ENCODE measurements at places on chromosomes 5 and 9. TPM values are rescaled to one million over a fixed set of nuclear protein-coding genes. Genes with fewer than 3 reads are reported as not detected.

- no peak for DNase-seq
- no peaks in the 10 kb centered on the region for H3K27me3 ChIP-seq
- no peaks in the 10 kb centered on the region for H3K36me3 ChIP-seq
- H3K4me3 ChIP-seq: no peak overlapping the region
- no peak overlapping the region for H3K27ac ChIP-seq
These were observed 190.8 kb upstream of the HAPLN1 start for GRCh38 chr5:83911367-83911919.

FBP2 gene
- not detected for total RNA-seq

GLDC gene
- not detected for total RNA-seq

DNA sequence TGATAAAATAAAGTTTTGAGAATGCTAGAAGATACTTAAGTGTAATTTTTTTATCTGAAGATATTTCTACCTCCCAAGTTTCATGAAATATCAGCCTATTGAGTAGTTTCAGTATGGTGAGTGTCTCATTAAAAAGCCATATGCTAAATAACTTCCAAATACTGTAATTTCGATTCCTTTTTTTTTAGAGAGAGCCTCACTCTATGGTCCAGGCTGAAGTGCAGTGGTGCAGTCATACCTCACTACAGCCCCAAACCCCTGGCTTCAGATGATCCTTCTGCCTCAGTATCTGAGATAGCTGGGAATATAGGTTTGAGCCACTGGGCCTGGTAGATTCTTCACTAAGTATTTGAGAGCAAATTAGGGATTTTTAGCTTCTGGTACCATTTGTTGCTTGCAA, 24.5 kb downstream of the CDC42SE2 start:
- H3K27ac ChIP-seq: peak overlapping the region; percentile 20
- no peak overlapping the region for H3K4me3 ChIP-seq
- peaks cover 23% of the 10 kb centered on the region for H3K36me3 ChIP-seq
- peaks cover 33% of the 10 kb centered on the region for H3K4me1 ChIP-seq
- DNase-seq: no peak

DNA sequence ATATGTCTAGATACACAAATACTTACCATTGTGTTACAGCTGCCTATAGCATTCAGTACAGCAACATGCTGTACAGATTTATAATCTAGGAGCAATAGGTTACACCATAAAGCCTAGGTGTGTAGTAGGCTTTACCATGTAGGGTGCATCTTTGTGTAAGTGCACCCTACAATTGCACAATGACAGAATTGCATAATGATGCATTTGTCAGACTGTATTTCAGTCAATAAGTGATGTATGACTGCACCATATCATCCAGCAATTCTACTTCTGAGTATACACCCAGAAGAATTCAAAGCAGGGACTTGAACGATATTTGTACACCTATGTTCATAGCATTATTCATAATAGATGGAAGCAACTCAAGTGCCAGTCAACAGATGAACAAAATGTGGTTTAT, 100.4 kb upstream of the SLC44A1 start:
- no peaks in the 10 kb centered on the region for H3K36me3 ChIP-seq
- no peak overlapping the region for H3K27ac ChIP-seq
- H3K4me1 ChIP-seq: no peaks in the 10 kb centered on the region
- DNase-seq: no peak
- no peak overlapping the region for H3K4me3 ChIP-seq
- H3K27me3 ChIP-seq: no peaks in the 10 kb centered on the region

GRCh38 chr9:127397646-127398274, 791 bp downstream of the SLC2A8 start:
- H3K27ac ChIP-seq: peak overlapping the region; percentile 49
- peak; percentile 70 for DNase-seq
- H3K27me3 ChIP-seq: no peaks in the 10 kb centered on the region
- H3K4me1 ChIP-seq: peaks cover 28% of the 10 kb centered on the region

GRCh38 chr9:136619742-136620440, 42.8 kb upstream of the EGFL7 start:
- no peak overlapping the region for H3K4me3 ChIP-seq
- no peaks in the 10 kb centered on the region for H3K36me3 ChIP-seq
- DNase-seq: no peak

- no peak for DNase-seq
- no peaks in the 10 kb centered on the region for H3K4me1 ChIP-seq
- no peak overlapping the region for H3K4me3 ChIP-seq
- H3K36me3 ChIP-seq: no peaks in the 10 kb centered on the region
- no peak overlapping the region for H3K27ac ChIP-seq
- H3K27me3 ChIP-seq: no peaks in the 10 kb centered on the region
These were observed 39.0 kb downstream of the IQGAP2 start for GRCh38 chr5:76441890-76442673.

- DNase-seq: no peak
- H3K27me3 ChIP-seq: no peaks in the 10 kb centered on the region
- no peak overlapping the region for H3K27ac ChIP-seq
- H3K4me1 ChIP-seq: no peaks in the 10 kb centered on the region
- no peak overlapping the region for H3K4me3 ChIP-seq
These were observed 22.2 kb upstream of the RNU6ATAC start for GRCh38 chr9:134186471-134187109.

PCDHA11 gene
- total RNA-seq: not detected

SLCO6A1 gene
- not detected for total RNA-seq

PLPP7 gene
- total RNA-seq: not detected

BTNL8 gene
- total RNA-seq: not detected

- H3K27me3 ChIP-seq: no peaks in the 10 kb centered on the region
- no peak overlapping the region for H3K4me3 ChIP-seq
- no peaks in the 10 kb centered on the region for H3K4me1 ChIP-seq
- H3K27ac ChIP-seq: no peak overlapping the region
- no peaks in the 10 kb centered on the region for H3K36me3 ChIP-seq
These were observed 114.5 kb downstream of the TSSK1B start for GRCh38 chr5:113320273-113320780.

SPINK7 gene
- total RNA-seq: not detected

DNA sequence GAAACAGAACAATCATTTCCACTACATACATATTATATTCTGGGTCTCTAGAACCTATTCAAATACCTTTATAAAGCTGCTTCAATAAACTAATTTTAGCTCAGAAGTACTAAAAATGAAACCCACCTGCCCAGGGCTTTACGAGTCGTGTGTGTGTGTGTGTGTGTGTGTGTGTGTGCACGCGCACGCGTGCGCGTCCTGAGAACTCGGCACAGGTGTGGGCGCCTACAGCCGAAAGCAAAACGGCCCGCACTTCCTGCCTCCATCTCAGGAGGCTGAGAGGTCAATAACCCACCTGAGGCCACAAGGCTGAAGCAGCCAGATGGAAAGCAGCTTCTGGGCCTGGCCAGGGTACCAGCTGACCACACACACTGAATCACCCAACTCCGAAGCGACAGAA, 3.0 kb downstream of the CLPTM1L start:
- no peaks in the 10 kb centered on the region for H3K27me3 ChIP-seq
- peaks cover 25% of the 10 kb centered on the region for H3K36me3 ChIP-seq
- no peak for DNase-seq
- H3K4me3 ChIP-seq: no peak overlapping the region
- no peak overlapping the region for H3K27ac ChIP-seq
- peaks cover 39% of the 10 kb centered on the region for H3K4me1 ChIP-seq

- no peaks in the 10 kb centered on the region for H3K4me1 ChIP-seq
- H3K36me3 ChIP-seq: peaks cover 87% of the 10 kb centered on the region
- H3K27me3 ChIP-seq: no peaks in the 10 kb centered on the region
These were observed 112.6 kb downstream of the EHMT1 start for GRCh38 chr9:137731216-137731946.

PCDHGA9 gene
- total RNA-seq: 13.0 TPM

LEAP2 gene
- 6.6 TPM for total RNA-seq

DNA sequence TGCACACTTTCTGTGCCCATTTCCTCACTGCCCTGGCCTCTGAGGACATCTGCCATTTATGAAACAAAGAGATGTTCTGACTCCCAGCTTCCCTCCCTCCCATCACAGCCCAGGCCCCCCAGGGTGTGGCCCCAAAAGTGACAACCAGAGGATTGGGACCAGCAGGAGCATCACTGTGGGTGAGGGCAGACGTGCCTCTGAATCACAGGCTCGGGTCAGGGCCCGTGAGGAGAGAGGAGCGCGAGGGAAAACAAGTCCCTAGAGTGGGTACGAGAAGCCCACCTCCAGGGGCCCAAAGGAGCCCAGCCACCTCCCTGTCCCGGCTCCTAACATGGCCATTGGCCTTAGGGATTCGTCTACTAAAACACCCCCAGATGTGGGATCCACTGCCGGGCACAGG, 138.0 kb upstream of the FSTL4 start:
- H3K27ac ChIP-seq: no peak overlapping the region
- DNase-seq: no peak
- no peak overlapping the region for H3K4me3 ChIP-seq

GRCh38 chr9:96620181-96620514, 505 bp upstream of the CDC14B start:
- H3K4me3 ChIP-seq: no peak overlapping the region
- DNase-seq: no peak
- no peak overlapping the region for H3K27ac ChIP-seq
- H3K36me3 ChIP-seq: no peaks in the 10 kb centered on the region
- no peaks in the 10 kb centered on the region for H3K27me3 ChIP-seq
- H3K4me1 ChIP-seq: no peaks in the 10 kb centered on the region

GRCh38 chr9:77779010-77779409, 130.9 kb upstream of the GNA14 start:
- no peaks in the 10 kb centered on the region for H3K36me3 ChIP-seq
- H3K4me3 ChIP-seq: no peak overlapping the region

CHSY3 gene
- total RNA-seq: not detected

DNA sequence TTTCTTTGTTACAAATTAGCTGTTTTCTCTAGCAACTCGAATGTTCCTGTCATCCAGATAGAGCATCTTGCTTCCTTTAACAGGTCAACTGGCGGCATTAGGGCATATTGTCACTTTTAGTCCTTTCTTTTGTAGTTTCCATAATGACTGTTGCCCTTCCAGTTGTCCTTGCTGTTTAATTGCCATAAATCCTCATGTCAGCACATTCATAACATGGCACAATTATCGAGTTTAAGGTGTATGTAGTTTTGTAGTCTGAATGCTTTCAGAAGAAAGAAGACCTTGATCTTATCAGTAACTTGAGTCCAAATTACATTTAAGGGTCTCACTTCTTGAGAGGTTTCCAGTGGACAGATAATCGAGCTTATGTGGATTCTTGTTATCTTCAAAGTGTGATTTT, 161.7 kb upstream of the CDH12 start:
- peaks cover 30% of the 10 kb centered on the region for H3K4me1 ChIP-seq
- no peak overlapping the region for H3K27ac ChIP-seq
- no peaks in the 10 kb centered on the region for H3K36me3 ChIP-seq
- H3K27me3 ChIP-seq: no peaks in the 10 kb centered on the region

DNA sequence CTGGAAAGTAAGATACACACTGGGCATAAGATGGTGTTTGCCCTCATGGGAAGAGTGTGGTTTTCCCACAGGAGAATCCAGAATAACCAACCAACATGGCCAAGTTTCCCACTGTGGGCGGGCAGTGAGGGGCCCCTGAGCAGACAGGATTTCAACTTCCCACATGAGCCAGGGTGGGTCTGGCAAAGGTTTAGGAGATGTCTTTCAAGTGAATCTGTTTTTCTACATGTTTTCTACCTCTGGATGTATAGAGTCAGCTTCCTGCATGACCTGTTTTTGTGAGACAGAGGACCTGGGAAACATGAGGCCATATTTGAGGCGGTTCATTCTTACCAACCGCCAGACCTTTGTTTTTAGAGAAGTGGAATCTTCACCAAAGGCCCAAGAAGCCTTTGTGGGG, 100.5 kb downstream of the TLE4 start:
- H3K27ac ChIP-seq: no peak overlapping the region
- 0 out of 2 replicates have a peak, but pooled peaks cover 5% of the 10 kb centered on the region for H3K36me3 ChIP-seq
- peaks cover 22% of the 10 kb centered on the region for H3K4me1 ChIP-seq
- no peak for DNase-seq
- no peaks in the 10 kb centered on the region for H3K27me3 ChIP-seq

DNA sequence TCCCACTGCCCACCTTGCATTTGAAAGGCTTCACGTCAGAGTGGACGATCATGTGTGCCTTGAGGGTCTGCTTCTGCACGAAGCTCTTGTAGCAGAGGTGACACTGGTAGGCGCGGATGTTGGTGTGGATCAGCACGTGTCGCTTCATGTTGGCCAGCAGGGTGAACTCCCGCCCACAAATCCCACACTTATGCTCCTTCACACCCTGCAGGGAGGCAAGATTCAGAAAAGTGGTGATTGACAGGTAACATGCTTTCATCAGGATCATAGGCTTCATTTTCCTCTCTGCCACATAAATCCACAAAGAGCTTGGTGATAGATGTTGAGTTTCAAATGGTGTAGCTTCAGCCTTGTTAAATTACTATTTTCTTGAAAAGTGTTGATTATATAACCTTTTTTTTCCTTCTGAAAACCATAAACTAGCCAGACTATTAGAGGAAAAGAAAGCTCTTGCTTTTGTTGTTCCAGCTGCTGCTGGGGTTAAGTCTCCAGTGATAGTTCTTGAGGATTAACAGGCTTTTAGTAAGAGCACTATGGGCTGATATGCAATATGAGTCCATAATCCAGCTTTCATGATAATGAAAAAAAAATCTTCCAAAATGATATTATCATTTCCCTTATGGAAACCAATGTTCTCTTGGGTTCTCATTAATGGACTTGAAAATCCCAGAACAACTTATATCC, 50.7 kb downstream of the ZNF366 start:
- H3K4me1 ChIP-seq: peaks cover 8% of the 10 kb centered on the region
- no peak for DNase-seq
- no peak overlapping the region for H3K27ac ChIP-seq
- no peaks in the 10 kb centered on the region for H3K36me3 ChIP-seq
- no peaks in the 10 kb centered on the region for H3K27me3 ChIP-seq

GRCh38 chr5:67998709-67999261, 216.8 kb upstream of the PIK3R1 start:
- no peaks in the 10 kb centered on the region for H3K4me1 ChIP-seq
- H3K27ac ChIP-seq: no peak overlapping the region
- no peak overlapping the region for H3K4me3 ChIP-seq
- H3K36me3 ChIP-seq: no peaks in the 10 kb centered on the region
- no peaks in the 10 kb centered on the region for H3K27me3 ChIP-seq

DNA sequence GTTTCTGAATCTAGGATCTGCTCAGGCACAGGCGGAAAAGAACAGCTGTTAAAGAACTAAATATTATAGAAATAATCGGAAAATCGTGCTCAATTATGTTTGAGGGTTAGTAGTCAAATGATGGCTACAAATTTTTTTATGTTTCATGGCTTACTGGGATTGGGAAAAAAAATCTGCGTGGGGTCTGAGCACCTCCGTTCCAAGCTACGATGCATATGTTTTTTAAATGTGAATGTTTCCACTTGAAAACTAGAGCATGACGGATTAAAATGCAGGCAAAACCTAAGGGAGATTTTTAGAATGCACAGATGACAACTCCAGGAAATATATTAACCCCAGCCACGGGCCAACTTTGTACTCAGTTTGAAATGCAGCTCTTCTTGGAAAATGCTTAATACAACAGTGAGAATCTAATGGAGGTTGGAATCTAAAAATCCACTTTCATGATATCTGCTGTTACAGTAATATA, 5.3 kb downstream of the OTP start:
- no peak overlapping the region for H3K27ac ChIP-seq
- H3K4me3 ChIP-seq: no peak overlapping the region
- H3K4me1 ChIP-seq: peaks cover 14% of the 10 kb centered on the region
- no peak for DNase-seq
- H3K36me3 ChIP-seq: no peaks in the 10 kb centered on the region

- H3K27me3 ChIP-seq: no peaks in the 10 kb centered on the region
- H3K36me3 ChIP-seq: no peaks in the 10 kb centered on the region
- no peaks in the 10 kb centered on the region for H3K4me1 ChIP-seq
These were observed 45.3 kb upstream of the DPYSL3 start for GRCh38 chr5:147555176-147555575.
